ENCODE measurements at places on chromosomes 5 and 9. TPM values are rescaled to one million over a fixed set of nuclear protein-coding genes. Genes with fewer than 3 reads are reported as not detected.

GRCh38 chr5:72290356-72291133 lies 29.5 kb downstream of the MRPS27 start:
- peaks cover 7% of the 10 kb centered on the region for H3K36me3 ChIP-seq
- H3K4me1 ChIP-seq: no peaks in the 10 kb centered on the region
- no peak overlapping the region for H3K27ac ChIP-seq
- DNase-seq: no peak
- no peaks in the 10 kb centered on the region for H3K27me3 ChIP-seq

GRCh38 chr9:127794001-127794791 lies 8.4 kb downstream of the CDK9 start:
- no peak overlapping the region for H3K4me3 ChIP-seq
- peaks cover 11% of the 10 kb centered on the region for H3K4me1 ChIP-seq

NME5 gene
- 20.6 TPM for total RNA-seq

- no peaks in the 10 kb centered on the region for H3K4me1 ChIP-seq
- no peaks in the 10 kb centered on the region for H3K36me3 ChIP-seq
- no peak overlapping the region for H3K27ac ChIP-seq
- no peak for DNase-seq
These were observed 218.5 kb upstream of the SLC30A5 start for GRCh38 chr5:68875351-68875750.

- no peak overlapping the region for H3K4me3 ChIP-seq
- DNase-seq: no peak
- H3K27ac ChIP-seq: no peak overlapping the region
- no peaks in the 10 kb centered on the region for H3K27me3 ChIP-seq
- H3K4me1 ChIP-seq: no peaks in the 10 kb centered on the region
These were observed 371.5 kb upstream of the PRR16 start for GRCh38 chr5:120092649-120093048.

DNA sequence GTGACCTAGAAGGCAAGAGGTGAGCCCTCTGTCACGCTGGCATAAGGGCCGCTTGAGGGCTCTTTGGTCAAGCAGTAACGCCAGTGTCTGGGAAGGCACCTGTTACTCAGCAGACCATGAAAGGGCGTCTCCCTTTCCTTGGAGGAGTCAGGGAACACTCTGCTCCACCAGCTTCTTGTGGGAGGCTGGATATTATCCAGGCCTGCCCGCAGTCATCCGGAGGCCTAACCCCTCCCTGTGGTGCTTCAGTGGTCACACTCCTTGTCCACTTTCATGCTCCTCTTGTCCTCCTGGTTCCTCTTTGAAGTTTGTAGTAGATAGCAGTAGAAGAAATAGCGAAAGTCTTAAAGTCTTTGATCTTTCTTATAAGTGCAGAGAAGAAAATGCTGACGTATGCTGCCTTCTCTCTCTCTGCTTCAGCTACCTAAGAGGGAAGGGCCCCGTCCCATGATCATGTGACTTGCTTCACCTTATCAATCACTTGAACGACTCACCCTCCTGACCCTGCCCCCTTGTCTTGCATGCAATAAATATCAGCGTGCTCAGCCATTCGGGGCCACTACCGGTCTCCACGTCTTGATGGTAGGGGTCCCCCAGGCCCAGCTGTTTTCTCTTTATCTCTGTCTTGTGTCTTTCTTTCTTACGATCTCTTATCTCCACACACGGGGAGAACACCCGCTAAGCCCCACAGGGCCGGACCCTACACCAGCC lies 16.7 kb upstream of the SCGB3A1 start:
- no peak overlapping the region for H3K4me3 ChIP-seq
- no peaks in the 10 kb centered on the region for H3K4me1 ChIP-seq
- H3K27me3 ChIP-seq: no peaks in the 10 kb centered on the region
- H3K27ac ChIP-seq: no peak overlapping the region
- peak; percentile 67 for DNase-seq
- H3K36me3 ChIP-seq: no peaks in the 10 kb centered on the region

MED10 gene
- 32.3 TPM for total RNA-seq

Measured in kidney (tissue), 22 donors.